ENCODE measurements at places on chromosomes 16 and 17.

- peak; percentile 37 for DNase-seq
Measured at GRCh38 chr17:74430706-74431567, 951 bp upstream of the GPRC5C start.

- no peak for DNase-seq
Measured at GRCh38 chr16:69417520-69418199, 6.8 kb upstream of the CYB5B start.

- no peak for DNase-seq
Measured at GRCh38 chr16:3274947-3275346, 8.3 kb upstream of the ZNF263 start.

GRCh38 chr16:200388-200787, 20.1 kb downstream of the HBQ1 start:
- no peak for DNase-seq

GRCh38 chr16:29678691-29679267, at the start of gene QPRT:
QPRT (plus strand) TSS chr16:29679180; CDS start chr16:29679198, 18 bp downstream.
- DNase-seq = no peak

Measured in activated CD4-positive, alpha-beta T cell treated with anti-CD3 and anti-CD28 coated beads for 48 hours (primary cell).